ENCODE measurements at places on chromosomes 6 and 20. TPM values are rescaled to one million over a fixed set of nuclear protein-coding genes. Genes with fewer than 3 reads are reported as not detected.

VIP gene
- total RNA-seq: not detected

- DNase-seq: no peak
These were observed 14.2 kb downstream of the FARS2 start for GRCh38 chr6:5275497-5275896.

SIRPA gene
- 16.2 TPM for total RNA-seq

- DNase-seq: no peak
These were observed 27.6 kb upstream of the MCUR1 start for GRCh38 chr6:13841936-13842335.

UNC93A gene
- 8.1 TPM for total RNA-seq

RNF144B gene
- total RNA-seq: 3.1 TPM

COL20A1 gene
- 0.47 TPM for total RNA-seq

SLC17A9 gene
- 8.3 TPM for total RNA-seq

- no peak for DNase-seq
These were observed 175.1 kb downstream of the THBS2 start for GRCh38 chr6:169078399-169079145.

DLL1 gene
- 75.3 TPM for total RNA-seq

All from progenitor cell of endocrine pancreas (in vitro differentiated cells).